ENCODE measurements at places on chromosomes 4 and X.

- peak; percentile 56 for DNase-seq
Measured at GRCh38 chrX:150693725-150694574, 754 bp downstream of the MTMR1 start.

- no peak for DNase-seq
Measured at GRCh38 chr4:175970724-175971123, 94.9 kb upstream of the WDR17 start.

DNA sequence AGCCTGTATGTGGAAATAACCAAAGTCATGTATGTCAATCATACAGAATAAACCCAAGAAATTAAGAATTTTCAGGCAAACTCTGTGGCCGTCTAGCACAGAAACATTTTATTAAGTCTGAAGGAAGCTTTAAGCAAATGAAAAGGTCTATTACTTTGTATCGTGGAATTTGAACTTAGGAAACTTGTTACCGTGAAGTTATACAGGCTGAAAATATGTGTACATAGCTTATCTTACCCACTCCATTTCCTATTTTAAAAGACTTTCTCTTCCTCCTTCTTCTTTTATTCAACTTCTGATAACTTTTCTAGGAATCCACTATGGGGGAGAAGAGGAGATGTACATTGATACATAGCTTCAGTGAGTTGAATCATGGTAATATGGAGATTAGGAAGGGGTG is 108.3 kb downstream of the AGTR2 start:
- no peak for DNase-seq

- no peak for DNase-seq
Measured at GRCh38 chr4:15990570-15991285, 27.8 kb upstream of the FGFBP2 start.

DNA sequence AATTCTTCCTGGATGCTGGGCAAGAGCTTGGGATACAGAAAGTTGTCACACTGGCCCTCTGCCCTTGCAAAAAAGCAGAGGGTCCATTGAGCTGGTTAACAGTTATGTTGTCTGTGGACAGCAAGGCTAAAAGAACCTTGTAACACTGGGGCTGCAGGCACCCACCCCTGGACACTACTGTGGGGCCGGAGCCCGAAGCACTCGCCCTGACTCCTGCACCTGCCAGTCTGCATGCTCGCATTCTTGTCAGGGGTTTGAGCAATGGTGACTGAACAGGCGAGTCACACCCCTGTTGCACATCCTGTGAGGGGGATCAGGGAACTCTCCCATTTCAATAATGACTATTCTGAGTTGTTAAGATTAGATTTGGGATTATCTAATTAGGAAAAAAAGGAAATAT is 23.6 kb downstream of the ADH4 start:
- no peak for DNase-seq

- no peak for DNase-seq
Measured at GRCh38 chrX:42585842-42586621, 191.9 kb downstream of the PPP1R2C start.

DNA sequence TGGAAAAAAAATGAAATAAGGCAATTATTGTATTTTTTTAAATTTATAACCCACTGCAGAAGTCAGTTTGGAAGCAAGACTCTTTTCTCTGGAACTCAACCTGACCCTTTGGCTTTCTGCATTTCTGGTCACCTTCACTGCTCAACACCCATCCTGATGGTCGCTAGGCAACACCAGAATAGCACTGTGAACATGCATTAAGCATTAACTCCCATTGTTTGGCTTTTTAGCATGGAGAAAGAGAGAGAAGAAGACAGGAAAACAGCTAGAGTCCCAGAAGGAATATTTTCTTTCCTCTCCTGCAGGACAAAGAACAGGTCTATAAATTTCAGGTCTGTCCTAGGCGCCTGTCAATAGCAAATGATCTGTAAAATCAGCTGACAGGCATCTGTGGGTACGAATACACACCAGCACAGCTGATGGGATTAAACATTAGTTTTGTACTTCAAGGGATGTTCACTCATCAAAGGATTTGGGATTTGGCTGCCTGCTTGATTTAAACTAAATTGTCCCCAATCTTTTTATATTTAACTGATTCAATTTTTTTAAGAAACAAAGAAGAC is 137.2 kb upstream of the ETNPPL start:
- no peak for DNase-seq

GRCh38 chr4:71259280-71259679 is 79.5 kb upstream of the SLC4A4 start:
- DNase-seq, result no peak

DNA sequence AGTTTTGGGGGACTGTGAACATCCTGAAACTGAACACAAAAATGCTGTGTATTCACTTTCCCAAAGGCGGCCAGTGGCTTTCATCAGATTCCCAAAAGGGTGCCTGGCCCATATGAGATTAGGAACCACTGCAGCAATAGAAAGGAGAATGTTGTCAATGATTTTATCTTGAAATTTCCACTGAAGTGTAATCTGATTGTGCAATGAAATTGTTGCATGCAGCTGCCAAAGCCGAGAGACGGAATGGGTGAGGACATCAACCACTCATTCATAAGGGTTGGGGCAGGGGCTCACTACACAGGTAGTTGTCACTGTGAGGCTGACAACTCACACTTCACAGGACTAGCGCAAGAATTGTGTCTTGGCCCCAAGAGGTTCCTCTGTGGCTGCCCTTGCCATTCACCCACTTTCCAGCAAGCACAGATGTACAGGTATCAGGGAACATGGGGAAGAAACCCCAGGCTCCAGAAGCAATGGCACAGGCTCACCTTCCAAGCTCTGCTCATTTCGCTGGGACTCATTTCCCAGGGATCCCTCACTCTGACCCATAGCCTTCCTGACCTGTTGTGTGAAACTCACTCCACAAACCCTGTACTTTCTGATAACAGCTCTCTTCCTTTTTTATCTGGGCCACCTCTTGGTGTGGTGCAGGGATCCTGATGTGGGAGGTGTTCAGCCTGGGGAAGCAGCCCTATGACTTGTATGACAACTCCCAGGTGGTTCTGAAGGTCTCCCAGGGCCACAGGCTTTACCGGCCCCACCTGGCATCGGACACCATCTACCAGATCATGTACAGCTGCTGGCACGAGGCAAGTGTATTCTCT is 48.8 kb downstream of the BMX start:
- no peak for DNase-seq
